Hematopoietic multipotent progenitor cell (in vitro differentiated cells): ENCODE measurements at places on chromosomes 1 and 21. TPM values are rescaled to one million over a fixed set of nuclear protein-coding genes. Genes with fewer than 3 reads are reported as not detected.

GRCh38 chr1:15720861-15721260 is 15.2 kb upstream of the SLC25A34 start:
- no peak for DNase-seq

- DNase-seq: no peak
Observed at GRCh38 chr1:49323925-49324540, 547.3 kb upstream of the BEND5 start.

- DNase-seq: no peak
Observed at GRCh38 chr1:108824051-108824450, 32.8 kb downstream of the AKNAD1 start.

GRCh38 chr1:206551296-206551985 is 44.1 kb downstream of the RASSF5 start:
- DNase-seq: no peak

- DNase-seq: no peak
Observed at GRCh38 chr1:155479205-155479604, 83.4 kb downstream of the ASH1L start.

- DNase-seq: no peak
Observed at GRCh38 chr1:228021355-228022030, 14.7 kb downstream of the WNT3A start.

DNA sequence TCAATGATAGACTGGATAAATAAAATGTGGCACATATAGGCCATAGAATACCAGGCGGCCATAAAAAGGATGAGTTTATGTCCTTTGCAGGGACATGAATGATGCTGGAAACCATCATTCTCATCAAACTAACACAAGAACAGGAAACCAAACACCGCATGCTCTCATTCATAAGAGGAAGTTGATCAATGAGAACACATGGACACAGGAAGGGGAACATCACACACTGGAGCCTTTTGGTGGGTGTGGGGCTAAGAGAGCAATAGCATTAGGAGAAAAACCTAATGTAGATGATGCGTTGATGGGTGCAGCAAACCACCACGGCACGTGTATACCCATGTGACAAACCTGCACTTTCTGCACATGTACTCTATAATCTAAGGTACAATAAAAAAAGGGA is 883.4 kb upstream of the PRMT6 start:
- no peak for DNase-seq

Gene S100A16
- 1.1 TPM for total RNA-seq

DNA sequence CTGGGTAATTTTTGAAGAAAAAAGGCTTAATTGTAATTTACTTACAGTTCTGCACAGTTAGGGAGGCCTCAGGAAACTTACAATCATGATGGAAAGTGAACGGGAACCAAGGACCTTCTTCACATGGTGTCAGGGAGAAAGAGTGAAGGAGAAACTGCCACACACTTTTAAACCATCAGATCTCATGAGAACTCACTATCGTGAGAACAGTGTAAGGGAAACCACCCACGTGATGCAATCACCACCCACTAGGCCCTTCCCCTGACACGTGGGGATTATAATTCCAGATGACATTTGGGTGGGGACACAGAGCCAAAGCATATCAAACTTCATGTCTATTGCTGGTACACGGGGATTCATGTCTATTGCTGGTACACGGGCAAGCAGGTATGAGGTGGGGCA is 5.3 kb upstream of the SFT2D2 start:
- DNase-seq: no peak

Gene CAPN9
- not detected for total RNA-seq

DNA sequence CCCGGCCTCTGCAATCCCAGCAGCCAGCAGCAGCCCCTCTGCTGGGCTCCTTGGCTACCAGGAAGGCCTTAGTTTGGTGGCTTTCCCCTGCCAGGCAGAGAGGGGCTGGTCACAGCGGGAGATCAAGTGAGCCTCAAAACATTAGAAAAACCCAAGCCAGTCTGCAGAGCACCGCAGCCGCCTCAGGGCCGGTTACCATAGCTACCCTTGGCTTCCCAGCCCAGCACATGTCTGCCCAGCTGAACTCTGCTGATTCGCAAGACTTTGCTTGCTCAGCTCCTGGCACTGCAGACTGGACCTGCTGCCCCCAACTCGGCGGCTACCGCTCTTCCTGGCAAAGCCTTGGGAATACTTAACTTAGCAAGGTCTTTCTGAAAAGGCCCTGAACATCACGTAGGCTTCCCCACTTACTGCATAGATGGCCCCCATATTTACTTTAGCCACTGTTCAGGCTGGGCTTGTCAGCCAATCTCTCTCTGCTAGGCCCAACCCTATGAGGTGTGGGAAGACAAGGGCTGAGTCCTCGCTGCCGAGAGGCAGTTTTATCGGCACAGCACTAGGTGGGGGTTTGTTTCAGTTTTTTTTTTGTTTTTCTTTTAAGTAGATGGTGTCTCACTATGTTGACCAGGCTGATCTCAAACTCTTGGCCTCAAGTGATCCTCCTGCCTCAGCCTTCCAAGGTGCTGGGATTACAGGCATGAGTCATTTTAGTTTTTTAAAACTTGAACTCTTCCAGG is 28.6 kb upstream of the PLEKHG5 start:
- no peak for DNase-seq

GRCh38 chr21:43810505-43811261 is 21.3 kb downstream of the RRP1 start:
- DNase-seq: peak; percentile 76

- DNase-seq: no peak
Observed at GRCh38 chr1:145706086-145706664, 993 bp downstream of the PDZK1 start.

GRCh38 chr1:42930178-42931107 is 28.2 kb downstream of the SLC2A1 start:
- no peak for DNase-seq

Gene LIN28A
- under 0.01 TPM for total RNA-seq

- DNase-seq: no peak
Observed at GRCh38 chr1:193516755-193517388, 330.5 kb upstream of the B3GALT2 start.
